GM12878 (cell line): ENCODE measurements at places on chromosomes 2 and 18. TPM values are rescaled to one million over a fixed set of nuclear protein-coding genes. Genes with fewer than 3 reads are reported as not detected.

TEKT4 gene
- 0.27 and 0.48 TPM in 2 replicates for polyA plus RNA-seq

STAT4 gene
- polyA plus RNA-seq, result 7.9 and 9.1 TPM in 2 replicates

MYL1 gene
- polyA plus RNA-seq, result 0.14 TPM in 1 of 2 replicates, not detected in the other

- no peak for DNase-seq
These were observed 142.1 kb downstream of the PHLPP1 start for GRCh38 chr18:62857263-62857976.

- DNase-seq, result no peak
These were observed 169.4 kb downstream of the NEDD4L start for GRCh38 chr18:58213440-58213839.

GRCh38 chr2:128786316-128786715, 467.6 kb upstream of the HS6ST1 start:
- DNase-seq, result no peak

DNA sequence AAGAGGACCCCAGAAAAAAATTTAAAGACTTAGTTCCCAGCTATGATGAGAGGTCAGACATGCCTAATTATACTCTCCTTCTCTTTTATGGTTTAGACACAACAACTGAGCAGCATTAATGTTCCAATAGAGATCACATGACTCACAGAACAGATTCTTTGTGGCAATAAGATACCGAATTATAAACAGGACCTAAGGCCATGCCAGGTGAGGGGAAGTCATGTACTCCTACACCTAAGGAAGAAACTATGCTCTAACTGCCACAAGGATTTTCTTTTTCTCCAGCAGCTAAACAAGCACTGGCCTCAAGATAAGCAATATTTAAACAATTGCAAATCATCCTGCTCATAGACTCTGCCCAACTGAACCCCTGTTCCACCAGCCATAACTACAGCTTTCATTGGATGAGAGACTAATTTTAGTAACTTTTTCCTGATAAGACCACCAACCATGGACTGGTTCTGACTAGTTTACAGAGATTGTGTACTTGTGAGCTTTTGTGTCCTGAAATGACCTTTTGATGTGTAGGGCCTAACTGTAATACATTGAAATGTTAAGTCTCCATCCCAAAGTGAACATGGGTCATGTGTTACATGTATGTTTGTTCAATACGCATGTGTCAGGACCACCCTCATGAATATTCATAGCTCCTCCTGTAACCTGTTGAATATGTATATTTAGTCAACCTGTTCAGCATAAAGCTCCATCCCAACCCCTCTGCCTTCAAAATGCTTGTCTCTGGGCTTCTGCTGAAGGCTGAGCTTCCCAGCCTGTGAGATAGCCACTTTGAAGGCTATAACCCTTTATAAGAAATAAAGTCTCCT, 21.6 kb upstream of the NFE2L2 start:
- DNase-seq, result no peak

GRCh38 chr2:120599072-120599471, 136.6 kb upstream of the GLI2 start:
- DNase-seq, result no peak

DNA sequence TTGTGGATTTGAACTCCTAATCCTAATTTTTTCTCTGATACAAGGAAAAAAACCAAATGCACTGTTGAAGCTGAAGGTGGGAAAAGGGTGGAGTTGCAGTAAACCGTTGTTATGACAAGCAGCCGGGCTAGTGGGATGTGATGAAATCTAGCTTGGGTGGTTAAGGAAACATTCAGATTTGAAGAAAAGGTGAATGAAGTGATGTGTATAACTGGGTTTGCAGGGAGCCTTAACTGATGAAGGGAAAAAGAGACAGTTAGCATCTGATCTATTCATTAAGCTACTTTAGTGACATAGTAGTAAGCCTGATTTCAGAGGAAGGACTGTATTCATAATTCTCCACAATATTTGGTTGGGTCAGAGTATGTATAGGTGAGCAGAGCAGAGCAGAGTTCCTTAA, 3.5 kb downstream of the EML6 start:
- no peak for DNase-seq

- DNase-seq, result no peak
These were observed 821.1 kb downstream of the TRIB2 start for GRCh38 chr2:13537771-13538349.

GRCh38 chr2:128986867-128987268, 668.2 kb upstream of the HS6ST1 start:
- DNase-seq, result no peak

GRCh38 chr18:62331581-62332356, 6.7 kb downstream of the TNFRSF11A start:
- no peak for DNase-seq

DNA sequence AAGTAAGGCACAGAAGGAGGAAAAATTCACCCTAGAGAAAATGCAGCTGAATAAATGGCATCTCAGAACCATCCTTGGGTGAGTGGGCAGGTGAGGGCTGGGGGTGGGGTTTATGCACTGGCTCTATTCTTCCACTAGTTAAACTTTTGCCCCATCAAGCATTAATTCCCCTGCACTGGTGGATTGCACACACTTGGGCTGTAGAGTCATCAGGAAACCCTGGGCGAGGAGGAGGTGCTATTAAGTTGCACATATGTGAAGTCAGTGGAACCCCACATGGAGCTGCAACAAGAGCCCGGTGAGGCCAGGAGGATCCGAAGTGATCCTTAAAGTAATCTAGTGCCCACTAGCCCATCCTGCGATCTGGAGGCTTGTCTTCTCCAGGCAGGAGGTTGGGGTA, 6.8 kb upstream of the DNAJB2 start:
- DNase-seq, result no peak
